H1 (cell line): ENCODE measurements at places on chromosomes 13 and 19.

DNA sequence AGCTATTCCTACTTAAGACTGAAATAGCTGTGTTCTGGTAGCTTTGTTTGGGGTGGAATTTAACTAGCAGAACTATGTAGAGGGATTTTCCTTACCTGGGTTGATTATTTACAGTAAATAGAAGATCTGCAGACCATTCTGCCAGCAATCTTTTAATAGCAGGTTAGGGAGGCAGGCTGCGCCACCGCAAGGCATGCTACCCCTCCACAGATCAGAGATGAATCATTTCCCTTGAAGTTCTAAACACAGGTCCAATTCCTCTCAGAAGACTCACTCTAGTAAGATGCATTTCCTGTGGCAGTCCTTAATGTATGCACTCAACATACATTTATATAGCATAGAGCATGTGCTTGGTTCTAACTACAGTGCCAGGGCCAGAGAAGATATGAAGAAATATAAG lies 109.0 kb downstream of the TNFRSF19 start:
- no peak overlapping the region for H3K4me3 ChIP-seq
- no peak overlapping the region for H3K27ac ChIP-seq
- DNase-seq = no peak
- peaks cover 4% of the 10 kb centered on the region; the same call in 1 of the 2 replicates for H3K4me1 ChIP-seq

DNA sequence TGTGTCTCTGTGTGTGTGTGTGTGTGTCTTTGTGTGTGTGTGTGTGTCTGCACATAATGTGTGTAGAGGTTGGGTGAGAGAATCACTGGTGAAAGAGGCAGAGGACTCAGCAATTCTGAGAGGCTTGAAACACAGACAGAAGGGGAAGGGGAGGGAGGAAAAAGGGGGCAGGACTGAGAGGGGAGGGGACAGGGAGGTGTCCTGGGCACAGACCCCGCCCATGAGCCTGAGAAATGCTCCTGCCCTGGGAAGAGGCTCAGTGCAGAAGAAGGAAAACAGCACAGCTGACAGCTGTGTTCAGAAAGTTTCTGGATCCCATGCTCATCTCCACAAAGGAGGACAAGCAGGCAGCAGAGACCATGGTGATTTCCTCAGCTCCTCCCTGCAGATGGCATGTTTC lies 59.1 kb upstream of the CEACAM8 start:
- no peaks in the 10 kb centered on the region for H3K36me3 ChIP-seq
- no peaks in the 10 kb centered on the region for H3K4me1 ChIP-seq
- H3K27ac ChIP-seq = no peak overlapping the region
- DNase-seq = no peak
- H3K27me3 ChIP-seq = no peaks in the 10 kb centered on the region

DNA sequence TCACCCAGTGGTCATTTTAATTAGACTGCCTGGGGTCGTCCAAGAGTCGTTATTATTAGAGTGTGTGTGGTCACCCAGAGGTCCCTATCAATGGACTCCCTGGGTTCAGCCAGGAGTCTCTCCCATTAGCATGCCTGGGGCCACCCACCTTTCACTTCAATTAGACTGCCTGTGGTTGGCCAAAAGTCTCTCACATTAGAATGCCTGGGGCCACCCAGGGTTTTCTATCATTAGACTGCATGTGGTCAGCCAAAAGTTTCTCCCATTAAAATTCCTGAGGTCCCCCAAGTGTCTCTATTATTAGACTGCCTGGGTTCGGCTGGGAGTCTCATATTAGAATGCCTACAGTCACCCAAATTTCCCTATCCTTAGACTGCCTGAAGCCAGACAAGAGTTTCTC lies 1472.6 kb downstream of the UQCRFS1 start:
- no peaks in the 10 kb centered on the region for H3K36me3 ChIP-seq
- H3K27me3 ChIP-seq = no peaks in the 10 kb centered on the region
- DNase-seq = no peak
- H3K4me1 ChIP-seq = no peaks in the 10 kb centered on the region

DNA sequence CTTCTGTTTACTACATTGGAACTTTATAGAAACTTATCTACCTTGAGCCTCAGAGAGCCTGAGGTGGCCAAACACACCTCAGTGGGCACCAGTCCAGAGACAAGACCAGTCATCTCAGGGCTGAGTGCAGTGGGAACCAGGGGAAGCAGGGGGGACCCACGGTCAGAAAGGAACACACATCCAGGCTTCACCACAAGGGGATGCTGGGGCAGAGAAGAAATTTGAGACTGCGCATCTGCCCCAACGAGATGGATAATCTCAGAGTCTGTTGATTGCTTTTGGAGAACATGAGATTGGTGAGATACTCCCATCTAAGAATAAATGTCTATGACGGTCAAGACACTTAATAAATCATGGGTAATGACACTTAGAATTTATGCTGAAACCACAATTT lies 98.7 kb downstream of the DOCK9 start:
- H3K4me3 ChIP-seq = no peak overlapping the region
- H3K36me3 ChIP-seq = no peaks in the 10 kb centered on the region
- peaks cover 14% of the 10 kb centered on the region for H3K4me1 ChIP-seq
- H3K27ac ChIP-seq = no peak overlapping the region
- H3K27me3 ChIP-seq = no peaks in the 10 kb centered on the region

DNA sequence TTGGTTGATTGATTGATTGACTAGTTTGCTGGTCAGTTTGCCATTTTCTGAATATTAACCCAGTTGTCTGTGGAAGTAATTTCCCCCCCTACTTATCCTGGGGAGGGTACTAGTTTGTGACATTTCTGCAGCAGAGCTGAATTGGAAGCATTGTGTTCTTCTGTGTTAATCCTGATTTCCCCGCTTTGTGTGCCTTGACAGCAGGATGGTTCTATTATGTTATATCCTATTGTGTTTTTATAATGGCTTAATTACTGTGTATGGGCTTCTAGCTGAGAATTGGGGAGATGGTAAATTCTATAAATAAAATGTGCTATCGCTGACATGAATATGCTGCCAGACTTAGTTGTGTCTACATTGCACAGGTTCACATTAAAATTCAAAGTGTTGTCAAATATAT lies 499.7 kb downstream of the COG6 start:
- no peaks in the 10 kb centered on the region for H3K4me1 ChIP-seq
- H3K27me3 ChIP-seq = no peaks in the 10 kb centered on the region
- H3K36me3 ChIP-seq = no peaks in the 10 kb centered on the region; the same call in 1 of the 2 replicates
- no peak for DNase-seq
- H3K4me3 ChIP-seq = no peak overlapping the region
- no peak overlapping the region for H3K27ac ChIP-seq

- H3K27me3 ChIP-seq = no peaks in the 10 kb centered on the region
- peaks cover 15% of the 10 kb centered on the region for H3K4me1 ChIP-seq
- H3K4me3 ChIP-seq = no peak overlapping the region
- H3K36me3 ChIP-seq = no peaks in the 10 kb centered on the region
These were observed 22.3 kb downstream of the SLC7A1 start for GRCh38 chr13:29573190-29573589.

GRCh38 chr19:38502410-38503076 lies 69.1 kb downstream of the RYR1 start:
- no peak overlapping the region for H3K4me3 ChIP-seq
- H3K27ac ChIP-seq = no peak overlapping the region
- no peak for DNase-seq
- peaks cover 20% of the 10 kb centered on the region for H3K36me3 ChIP-seq
- H3K4me1 ChIP-seq = 0 out of 2 replicates have a peak, but pooled peaks cover 4% of the 10 kb centered on the region
- no peaks in the 10 kb centered on the region for H3K27me3 ChIP-seq

GRCh38 chr19:1945899-1946298 lies 4.9 kb downstream of the CSNK1G2 start:
- H3K27ac ChIP-seq = no peak overlapping the region
- DNase-seq = peak; percentile 92
- H3K27me3 ChIP-seq = no peaks in the 10 kb centered on the region
- H3K4me3 ChIP-seq = no peak overlapping the region
- peaks cover 8% of the 10 kb centered on the region for H3K4me1 ChIP-seq
- no peaks in the 10 kb centered on the region for H3K36me3 ChIP-seq

DNA sequence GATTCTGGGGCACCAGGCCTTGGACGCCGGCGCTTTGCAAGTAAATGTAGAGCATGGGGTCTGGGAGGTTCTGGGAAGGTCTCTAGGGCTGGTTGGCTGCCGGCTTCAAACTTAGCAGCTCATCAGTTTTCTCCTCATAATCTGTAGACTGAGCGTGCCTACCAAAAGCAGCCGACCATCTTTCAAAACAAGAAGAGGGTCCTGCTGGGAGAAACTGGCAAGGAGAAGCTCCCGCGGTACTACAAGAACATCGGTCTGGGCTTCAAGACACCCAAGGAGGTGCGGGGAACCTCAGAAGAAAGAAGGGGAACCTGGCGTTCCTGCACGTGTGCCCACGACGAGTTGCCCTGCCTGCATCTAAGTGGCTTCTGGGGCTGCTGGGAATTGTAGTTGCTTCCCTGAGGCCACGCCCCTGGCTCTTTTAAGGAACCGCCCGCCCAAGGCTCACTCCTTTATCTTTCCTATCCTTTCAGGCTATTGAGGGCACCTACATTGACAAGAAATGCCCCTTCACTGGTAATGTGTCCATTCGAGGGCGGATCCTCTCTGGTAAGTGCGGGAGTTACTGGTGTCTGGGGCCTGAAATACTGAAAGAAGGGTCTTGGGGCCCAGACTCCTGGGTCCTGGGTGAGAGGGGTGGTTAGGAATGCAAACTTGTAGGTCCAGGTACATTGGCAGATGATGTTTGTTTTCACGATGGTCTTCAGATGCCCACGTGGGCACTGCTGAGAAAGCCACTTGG lies 984 bp downstream of the RPS11 start:
- H3K27me3 ChIP-seq = no peaks in the 10 kb centered on the region
- peaks cover 32% of the 10 kb centered on the region for H3K4me1 ChIP-seq
- peaks cover 30% of the 10 kb centered on the region for H3K36me3 ChIP-seq

- H3K4me3 ChIP-seq = no peak overlapping the region
- H3K4me1 ChIP-seq = no peaks in the 10 kb centered on the region; the same call in 1 of the 2 replicates
- H3K27ac ChIP-seq = no peak overlapping the region
- no peaks in the 10 kb centered on the region for H3K27me3 ChIP-seq
- H3K36me3 ChIP-seq = peaks cover 57% of the 10 kb centered on the region
These were observed 18.4 kb downstream of the UBXN6 start for GRCh38 chr19:4439243-4439642.

DNA sequence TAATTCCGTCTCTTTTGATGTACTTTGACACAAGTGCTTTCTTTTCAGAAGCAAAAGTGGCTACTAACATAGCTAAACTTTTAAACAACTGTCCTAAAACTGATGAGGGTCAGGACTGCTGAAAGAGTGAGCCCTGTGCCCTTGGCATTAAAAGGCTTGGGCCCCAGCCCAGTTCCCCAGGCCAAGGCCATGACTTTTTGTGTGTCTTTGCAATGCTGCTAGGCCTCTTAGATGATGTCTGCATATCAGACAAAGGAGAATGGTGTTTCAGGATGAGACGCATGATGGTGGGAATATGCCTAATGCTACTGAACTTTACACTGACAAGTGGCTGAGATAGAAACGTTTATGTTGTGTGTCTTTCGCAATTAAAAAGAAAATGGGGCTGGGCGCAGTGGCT lies 38.0 kb downstream of the SLC7A9 start:
- no peak for DNase-seq
- no peak overlapping the region for H3K4me3 ChIP-seq
- no peak overlapping the region for H3K27ac ChIP-seq
- H3K4me1 ChIP-seq = peaks cover 4% of the 10 kb centered on the region

- no peaks in the 10 kb centered on the region for H3K27me3 ChIP-seq
- no peak overlapping the region for H3K4me3 ChIP-seq
- no peak for DNase-seq
- no peak overlapping the region for H3K27ac ChIP-seq
- peaks cover 2% of the 10 kb centered on the region; the same call in 1 of the 2 replicates for H3K36me3 ChIP-seq
- no peaks in the 10 kb centered on the region for H3K4me1 ChIP-seq
These were observed 192.9 kb downstream of the DIAPH3 start for GRCh38 chr13:59970847-59971246.

- no peak overlapping the region for H3K4me3 ChIP-seq
- no peaks in the 10 kb centered on the region for H3K27me3 ChIP-seq
- H3K4me1 ChIP-seq = no peaks in the 10 kb centered on the region
- DNase-seq = no peak
- H3K36me3 ChIP-seq = no peaks in the 10 kb centered on the region
- H3K27ac ChIP-seq = no peak overlapping the region
These were observed 37.0 kb upstream of the CCNA1 start for GRCh38 chr13:36395280-36395679.

DNA sequence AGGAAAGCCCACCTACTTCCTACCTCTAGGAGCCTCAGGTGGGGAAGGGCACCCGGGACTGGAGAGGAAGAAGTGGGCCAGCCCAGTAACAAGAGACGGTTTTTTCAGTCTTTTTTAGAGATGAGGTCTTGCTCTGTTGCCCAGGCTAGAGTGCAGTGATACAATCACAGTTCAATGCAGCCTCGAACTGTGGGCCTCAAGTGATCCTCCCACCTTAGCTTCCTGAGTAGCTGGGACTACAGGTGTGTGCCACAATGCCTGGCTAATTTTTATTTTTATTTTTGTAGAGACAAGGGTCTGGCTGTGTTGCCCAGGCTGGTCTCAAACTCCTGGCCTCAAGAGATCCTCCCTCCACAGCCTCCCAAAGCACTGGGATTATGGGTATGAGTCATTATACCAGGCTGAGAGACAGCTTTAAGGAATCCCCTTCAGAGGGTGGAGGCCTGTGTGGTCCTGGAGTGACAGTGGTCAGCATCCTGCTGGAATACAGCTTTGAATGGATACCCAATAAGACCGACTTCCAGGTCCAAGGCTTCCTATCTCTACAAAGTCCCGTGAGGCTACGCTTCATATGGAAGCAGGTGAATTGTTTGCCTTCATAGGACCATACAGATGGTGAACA lies 63.0 kb downstream of the SLC15A1 start:
- no peak for DNase-seq
- no peak overlapping the region for H3K4me3 ChIP-seq
- no peak overlapping the region for H3K27ac ChIP-seq
- no peaks in the 10 kb centered on the region for H3K27me3 ChIP-seq

DNA sequence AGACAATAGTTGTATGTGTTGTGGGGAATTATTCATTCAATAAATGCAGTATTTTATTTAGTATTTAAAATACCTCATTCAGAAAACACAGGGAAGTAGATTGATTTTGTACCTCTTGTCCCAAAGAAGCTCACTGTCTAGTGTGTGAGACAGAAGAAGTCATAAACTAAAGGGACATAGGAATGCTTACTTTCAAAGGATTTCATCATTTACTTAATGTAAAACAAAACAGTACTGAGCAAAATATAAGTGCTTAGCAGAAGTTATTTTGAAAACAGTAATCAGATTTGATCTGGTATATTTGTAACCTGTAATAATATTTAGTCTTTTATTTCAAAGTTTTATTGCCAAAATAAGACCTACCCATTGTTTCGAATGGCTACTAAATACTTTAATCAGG lies 117.9 kb downstream of the TDRD3 start:
- peaks cover 17% of the 10 kb centered on the region for H3K36me3 ChIP-seq
- no peak for DNase-seq
- no peaks in the 10 kb centered on the region for H3K27me3 ChIP-seq
- H3K27ac ChIP-seq = no peak overlapping the region

- no peaks in the 10 kb centered on the region for H3K4me1 ChIP-seq
- H3K36me3 ChIP-seq = peaks cover 12% of the 10 kb centered on the region; the same call in 1 of the 2 replicates
- no peaks in the 10 kb centered on the region for H3K27me3 ChIP-seq
These were observed 15.5 kb downstream of the MED25 start for GRCh38 chr19:49833599-49833998.

- no peaks in the 10 kb centered on the region for H3K27me3 ChIP-seq
- peaks cover 56% of the 10 kb centered on the region for H3K36me3 ChIP-seq
- H3K27ac ChIP-seq = no peak overlapping the region
- DNase-seq = peak; percentile 45
- H3K4me3 ChIP-seq = peak overlapping the region; percentile 99
These were observed 1.3 kb downstream of the SAFB start for GRCh38 chr19:5624018-5624663.
